ENCODE measurements at places on chromosomes 5 and 9.

DNA sequence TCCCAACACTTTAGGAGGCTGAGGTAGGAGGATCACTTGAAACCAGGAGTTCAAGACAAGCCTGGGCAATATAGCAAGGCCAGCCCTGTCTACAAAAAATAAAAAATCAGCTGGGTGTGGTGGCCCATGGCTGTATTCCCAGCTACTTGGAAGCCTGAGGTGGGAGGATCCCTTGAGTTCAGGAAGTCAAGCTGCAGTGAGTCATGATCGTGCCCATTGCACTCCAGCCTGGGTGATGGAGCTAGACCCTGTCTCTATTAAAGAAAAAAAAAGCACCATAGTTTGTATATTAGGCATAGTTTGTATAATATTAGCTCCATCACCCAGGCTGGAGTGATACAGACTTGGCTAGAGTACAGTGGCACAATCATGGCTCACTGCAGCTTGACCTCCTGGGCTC lies 9.6 kb upstream of the NME5 start:
- DNase-seq, result no peak

GRCh38 chr5:132024117-132024435 lies 12.6 kb upstream of the ACSL6 start:
- DNase-seq, result no peak

DNA sequence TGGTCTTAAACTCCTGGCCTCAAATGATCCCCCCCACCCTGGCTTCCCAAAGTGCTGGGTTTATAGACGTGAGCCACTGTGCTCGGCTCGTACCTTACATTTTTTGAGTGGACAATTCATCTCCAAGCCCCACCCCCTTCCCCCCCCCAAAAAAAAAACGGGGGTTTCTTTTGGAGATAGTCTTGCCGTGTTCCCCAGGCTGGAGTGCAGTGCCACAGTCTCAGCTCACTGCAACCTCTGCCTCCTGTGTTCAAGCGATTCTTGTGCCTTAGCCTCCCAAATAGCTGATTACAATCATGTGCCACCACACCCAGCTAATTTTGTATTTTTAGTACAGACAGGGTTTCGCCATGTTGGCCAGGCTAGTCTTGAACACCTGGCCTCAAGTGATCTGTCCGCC lies 31.3 kb downstream of the ANKHD1 start:
- DNase-seq, result no peak

GRCh38 chr9:125985998-125986655 lies 239.0 kb downstream of the PBX3 start:
- no peak for DNase-seq

- no peak for DNase-seq
These were observed 60.3 kb downstream of the TENT4A start for GRCh38 chr5:6773342-6774035.

- no peak for DNase-seq
These were observed 372.1 kb upstream of the RIOK2 start for GRCh38 chr5:97554977-97555643.

DNA sequence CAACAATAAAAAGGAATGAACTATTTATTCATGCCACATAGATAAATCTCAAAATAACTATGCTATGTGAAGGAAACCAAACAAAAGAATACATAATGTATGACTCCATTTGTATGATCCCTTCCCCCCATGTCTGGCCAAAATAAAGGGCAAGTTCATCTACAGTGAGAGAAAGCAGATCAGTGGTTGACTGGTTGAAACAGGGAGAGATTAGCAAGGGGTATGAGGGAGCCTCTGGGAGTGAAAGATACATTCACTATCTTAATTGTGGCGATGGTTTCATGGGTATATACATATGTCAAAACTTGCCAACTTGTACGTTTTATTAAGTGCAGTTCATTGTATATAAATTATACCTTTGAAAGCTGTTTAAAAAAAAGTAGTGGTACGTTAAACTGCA lies 4.8 kb downstream of the PSMD5 start:
- DNase-seq, result no peak

- no peak for DNase-seq
These were observed 26.4 kb downstream of the ATP6V0E1 start for GRCh38 chr5:173010021-173010420.

- no peak for DNase-seq
These were observed 21.6 kb upstream of the ALDH1A1 start for GRCh38 chr9:72974501-72974900.

GRCh38 chr5:135245521-135246499 lies 153.2 kb downstream of the MACROH2A1 start:
- DNase-seq, result peak; percentile 23

- DNase-seq, result no peak
These were observed 96.4 kb upstream of the TAF11L2 start for GRCh38 chr5:17401470-17402288.
